Renal pelvis (tissue), 12 donors: ENCODE measurements at places on chromosomes 7 and 10. TPM values are rescaled to one million over a fixed set of nuclear protein-coding genes. Genes with fewer than 3 reads are reported as not detected.

Gene SCIN
- 144 TPM for polyA plus RNA-seq

Gene PRLHR
- polyA plus RNA-seq = not detected

- DNase-seq = no peak
Observed at GRCh38 chr7:152513861-152514770, 78.3 kb upstream of the KMT2C start.

DNA sequence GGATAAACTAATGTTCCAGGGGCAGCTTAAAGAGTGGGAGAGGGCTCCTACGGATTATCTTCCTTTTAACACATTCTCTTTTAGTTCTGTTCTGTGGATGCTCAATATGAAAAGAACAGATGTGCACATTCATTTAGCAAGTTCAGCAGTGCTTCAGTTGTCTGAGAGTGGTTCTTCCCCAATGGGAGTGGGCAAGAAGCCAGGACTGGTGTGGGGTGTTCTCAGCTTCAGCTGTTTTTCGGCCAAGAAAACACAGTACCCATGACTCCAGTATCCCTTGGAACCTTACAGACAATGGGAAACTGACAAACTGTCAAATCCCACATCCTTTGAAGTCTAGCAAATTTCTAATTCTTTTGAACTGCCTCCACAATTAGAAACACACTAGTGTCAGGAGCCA lies 71.5 kb upstream of the LRRC17 start:
- no peak for DNase-seq

DNA sequence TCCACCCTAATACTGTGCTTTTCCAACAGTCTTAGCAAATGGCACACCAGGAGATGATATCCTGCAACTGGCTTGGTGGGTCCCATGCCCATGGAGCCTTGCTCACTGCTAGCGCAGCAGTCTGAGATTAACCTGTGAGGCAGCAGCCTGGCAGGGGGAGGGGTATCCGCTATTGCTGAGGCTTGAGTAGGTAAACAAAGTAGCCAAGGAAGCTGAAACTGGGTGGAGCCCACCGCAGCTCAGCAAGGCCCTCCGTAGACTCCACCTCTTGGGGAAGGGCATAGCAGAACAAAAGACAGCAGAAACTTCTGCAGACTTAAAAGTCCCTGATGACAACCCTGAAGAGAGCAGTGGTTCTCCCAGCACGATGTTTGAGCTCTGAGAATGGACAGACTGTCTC lies 399.0 kb downstream of the CCSER2 start:
- no peak for DNase-seq
